Hippocampal formation (tissue), 2 donors: ENCODE measurements at places on chromosomes 6 and 20.

DNA sequence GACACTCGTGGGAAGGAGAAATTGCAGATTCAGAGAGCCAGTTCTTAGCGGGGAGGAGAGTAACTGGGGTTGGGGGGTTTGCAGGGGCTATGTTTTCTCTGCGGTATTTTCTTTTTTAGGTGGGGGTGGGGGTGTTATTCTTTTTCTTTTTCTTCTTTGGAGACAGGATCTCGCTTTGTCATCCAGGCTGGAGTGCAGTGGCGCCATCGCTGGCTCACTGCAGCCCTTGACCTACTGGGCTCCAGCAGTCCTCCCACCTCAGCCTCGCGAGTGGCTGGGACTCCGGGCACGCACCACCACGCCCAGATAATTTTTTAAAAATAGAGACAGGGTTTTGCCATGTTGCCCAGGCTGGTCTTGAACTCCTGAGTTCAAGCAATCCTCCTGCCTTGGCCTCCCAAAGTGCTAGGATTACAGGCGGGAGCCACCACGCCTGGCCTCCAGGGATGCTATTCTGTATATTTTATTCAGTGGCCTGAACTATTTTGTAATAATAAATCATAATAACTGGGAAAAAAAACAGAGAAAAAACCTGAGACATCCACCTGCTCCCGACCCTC is 57.3 kb downstream of the UBE2V1 start:
- no peak for DNase-seq

- no peak for DNase-seq
Observed at GRCh38 chr6:136647363-136647852, 97.2 kb upstream of the MAP7 start.

DNA sequence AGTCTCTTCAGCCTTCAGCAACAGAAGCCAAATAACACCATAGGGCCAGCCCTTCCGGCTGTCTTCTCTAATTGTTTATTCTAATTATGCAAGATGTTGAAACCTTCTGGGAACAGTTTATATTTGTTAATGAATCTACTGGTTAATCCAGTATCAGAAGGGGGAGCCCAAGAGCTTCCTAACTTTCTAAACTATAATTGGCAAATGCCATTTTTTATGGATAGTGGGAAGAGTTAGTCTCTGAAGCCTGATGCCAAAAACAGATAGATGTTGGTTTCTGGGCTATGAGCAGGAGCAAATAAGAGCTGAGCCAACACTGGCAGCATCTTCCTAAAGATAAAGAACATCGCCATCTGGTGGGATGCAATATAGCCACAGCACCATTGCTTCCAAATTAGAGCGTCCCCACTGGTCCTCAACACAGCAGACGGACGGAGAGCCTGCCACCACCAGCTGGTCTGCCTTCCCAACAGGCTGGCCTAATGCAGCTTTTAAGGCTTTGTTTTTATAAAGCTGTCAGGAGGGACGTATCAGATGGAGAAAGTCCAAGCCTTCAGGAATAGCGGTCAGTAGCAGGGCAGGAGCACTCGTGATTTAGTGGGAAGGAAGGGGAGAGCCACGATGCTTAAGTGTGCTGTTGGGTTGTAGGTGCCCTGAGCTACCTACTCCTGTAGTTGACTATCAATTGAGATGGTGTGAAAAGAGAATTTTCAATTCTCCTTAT is 118.8 kb downstream of the RALGAPA2 start:
- peak; percentile 70 for DNase-seq

DNA sequence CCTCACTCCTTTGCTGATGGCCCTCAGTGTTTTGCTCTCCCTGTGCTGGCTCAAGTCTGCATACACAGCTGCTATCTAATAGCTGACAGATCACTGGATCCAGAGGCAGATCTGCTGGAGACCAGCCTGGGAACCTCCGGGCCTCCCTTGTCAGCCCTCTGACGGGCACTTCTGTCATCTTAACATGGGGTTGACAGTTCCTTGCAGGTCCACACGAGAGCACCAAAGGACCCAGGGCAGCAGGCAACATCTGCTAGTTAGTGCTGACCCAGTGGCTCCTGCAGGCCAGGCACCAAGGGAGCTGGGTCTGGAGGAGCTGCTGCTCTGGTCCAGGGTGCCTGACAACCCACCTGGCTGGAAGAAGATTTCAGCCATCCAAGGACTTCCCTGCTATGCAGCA is 208.1 kb downstream of the UST start:
- no peak for DNase-seq

- DNase-seq: no peak
Observed at GRCh38 chr6:169689287-169689686, 12.5 kb downstream of the WDR27 start.

DNA sequence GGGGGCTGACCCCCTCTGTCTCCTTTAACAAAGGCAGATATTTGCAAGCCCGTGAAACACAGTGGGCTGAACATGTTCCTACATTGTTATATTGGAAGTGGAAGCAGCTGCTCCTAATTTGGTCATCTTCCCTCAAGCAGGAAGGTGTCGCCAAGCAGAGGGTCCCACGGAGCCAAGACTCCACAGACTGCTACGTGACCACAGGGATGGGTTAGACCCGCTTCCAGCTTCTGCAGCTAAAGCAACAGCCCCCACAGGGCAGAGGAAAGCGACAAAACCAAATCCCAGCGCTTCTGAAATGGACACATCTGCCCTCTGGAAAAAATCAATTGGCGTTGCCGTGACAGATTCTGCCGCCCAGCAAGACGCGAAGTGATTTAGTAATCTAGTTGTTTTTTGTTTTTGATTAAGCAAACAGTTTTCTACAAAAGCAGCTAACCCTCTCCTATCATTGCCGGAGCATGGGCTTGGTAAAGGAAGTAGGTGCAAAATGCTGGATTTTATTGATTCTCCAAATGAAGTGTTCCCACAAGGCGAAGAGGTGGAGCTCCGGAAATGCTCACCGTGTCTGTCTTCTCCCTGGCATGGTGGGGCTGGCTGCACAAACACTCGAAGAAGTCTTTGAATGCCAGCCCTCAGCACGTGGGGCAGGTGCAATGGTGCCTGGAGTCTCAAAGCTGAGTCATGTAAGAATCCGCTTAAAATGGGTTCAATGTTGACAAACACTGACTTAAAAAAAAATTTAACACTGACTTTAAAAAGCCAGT is 79.4 kb upstream of the FRMD1 start:
- no peak for DNase-seq

GRCh38 chr6:107547451-107547840 is 57.5 kb downstream of the SOBP start:
- no peak for DNase-seq

- peak; percentile 12 for DNase-seq
Observed at GRCh38 chr6:37059344-37060194, 54.1 kb downstream of the FGD2 start.

GRCh38 chr20:51680067-51680749 is 88.0 kb downstream of the ATP9A start:
- DNase-seq: no peak

DNA sequence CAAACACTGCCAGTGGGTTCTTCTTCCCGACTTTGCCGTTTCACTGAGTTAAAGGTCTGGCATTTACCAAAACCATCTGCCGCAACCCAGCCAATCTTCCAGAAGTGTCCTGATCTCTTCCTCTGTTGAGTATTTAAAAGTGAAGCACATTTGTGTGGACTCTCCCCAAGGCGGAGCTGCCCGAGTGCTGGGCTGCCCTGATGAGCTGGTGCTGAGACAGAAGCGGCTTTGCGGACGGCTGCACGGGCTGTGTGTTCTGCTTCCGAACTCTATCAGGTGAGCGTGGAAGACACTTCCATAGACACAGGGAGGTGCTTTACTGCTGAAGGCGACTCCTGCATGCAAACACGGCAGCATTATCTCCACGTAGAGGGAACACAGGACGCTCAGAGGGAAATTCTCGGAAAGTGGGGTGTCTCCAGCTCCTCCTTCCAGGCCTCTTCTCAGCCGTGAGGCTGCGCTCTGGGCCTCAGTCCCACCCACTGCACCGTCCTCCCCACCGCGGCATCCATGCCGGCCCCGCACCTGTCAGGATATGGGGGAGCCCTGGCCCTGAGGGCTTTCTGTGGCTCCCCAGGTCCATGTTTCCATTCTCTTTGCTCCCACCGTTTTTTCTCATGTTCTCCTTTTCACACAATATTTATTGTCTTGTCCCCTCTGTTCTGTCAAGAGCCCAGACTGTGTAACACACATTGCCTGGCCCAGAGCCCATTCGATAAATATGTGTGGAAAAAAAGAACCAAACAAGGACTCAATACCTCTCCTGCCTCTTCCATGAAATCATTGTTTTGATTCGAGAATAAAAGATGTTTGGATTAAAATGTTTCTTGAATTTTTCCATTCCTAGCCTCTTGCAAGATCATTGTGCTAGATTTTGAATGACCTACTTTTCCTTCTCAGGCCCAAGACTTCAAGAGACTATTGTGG is 205.1 kb downstream of the DLL1 start:
- no peak for DNase-seq

GRCh38 chr20:39398656-39399055 is 436.5 kb downstream of the DHX35 start:
- DNase-seq: no peak

GRCh38 chr6:104704191-104704590 is 155.5 kb downstream of the HACE1 start:
- DNase-seq: no peak

DNA sequence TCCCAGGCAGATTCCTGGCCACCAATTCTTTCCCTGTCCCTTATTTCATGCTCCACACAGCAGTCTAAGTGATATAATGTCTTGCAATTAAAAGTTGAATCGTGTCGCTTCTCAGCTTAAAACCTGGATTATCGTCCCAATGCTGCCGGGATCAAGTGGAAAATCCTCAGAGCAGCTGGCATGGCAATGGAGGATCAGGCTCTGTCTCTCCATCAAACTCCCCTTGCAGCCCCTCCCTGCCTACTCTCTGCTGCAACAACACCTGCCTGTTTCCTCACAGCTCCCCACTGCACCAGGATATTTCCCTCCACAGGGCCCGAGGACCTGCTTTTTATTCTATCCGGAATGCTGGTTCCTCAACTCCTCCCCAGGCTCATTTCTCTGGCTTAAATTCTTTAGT is 277.1 kb downstream of the SYNE1 start:
- no peak for DNase-seq

GRCh38 chr6:93675856-93676417 is 256.6 kb upstream of the EPHA7 start:
- no peak for DNase-seq

- DNase-seq: no peak
Observed at GRCh38 chr6:28802417-28803336, 121.1 kb downstream of the TRIM27 start.

DNA sequence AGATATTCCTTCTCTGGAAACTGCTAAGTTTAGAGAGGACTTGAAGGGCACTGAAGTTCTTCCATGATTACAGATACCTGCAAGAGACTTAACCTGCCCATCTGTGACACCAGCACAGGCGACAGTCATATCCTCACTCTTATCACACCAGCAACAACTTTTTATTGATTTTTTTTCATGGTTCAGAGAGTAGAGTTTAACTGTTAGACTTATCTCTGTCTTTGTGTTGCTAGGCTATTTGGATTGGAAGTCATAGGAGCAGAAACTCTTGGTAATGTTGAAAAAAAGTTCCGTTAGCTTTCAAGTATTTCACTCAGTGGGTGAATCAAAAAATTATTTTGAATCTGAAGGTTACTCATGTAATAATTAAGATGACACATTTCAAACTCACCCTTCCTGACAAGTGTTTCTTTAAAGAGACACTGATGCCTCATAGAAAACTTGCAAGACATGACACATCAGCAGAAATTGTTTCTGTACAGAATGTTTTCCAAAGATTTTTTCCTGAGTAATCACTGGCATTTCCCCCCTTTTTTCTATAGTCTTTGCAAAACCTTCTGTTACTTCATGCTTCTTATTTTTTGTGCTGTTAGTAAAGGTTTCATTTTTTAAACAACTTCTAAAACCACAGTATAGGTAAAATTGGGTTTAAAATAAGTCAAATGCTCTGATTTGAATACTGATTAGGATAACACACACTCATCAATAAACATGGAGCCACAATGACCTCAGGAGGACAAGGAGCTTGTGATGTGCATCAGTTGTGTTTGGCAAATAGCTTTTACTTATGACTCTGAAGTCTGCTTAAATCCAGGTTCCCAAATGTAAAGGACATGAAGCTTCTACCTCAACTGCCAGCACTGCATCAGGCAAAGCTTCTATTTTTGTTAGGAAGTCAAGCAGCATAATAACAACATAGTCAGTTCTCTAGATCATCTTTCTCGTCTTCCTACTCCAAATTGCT is 252.9 kb upstream of the MAN1A1 start:
- DNase-seq: no peak

- no peak for DNase-seq
Observed at GRCh38 chr6:154478021-154478700, 32.3 kb downstream of the CNKSR3 start.

GRCh38 chr20:57760698-57761412 is 51.0 kb upstream of the PMEPA1 start:
- no peak for DNase-seq

DNA sequence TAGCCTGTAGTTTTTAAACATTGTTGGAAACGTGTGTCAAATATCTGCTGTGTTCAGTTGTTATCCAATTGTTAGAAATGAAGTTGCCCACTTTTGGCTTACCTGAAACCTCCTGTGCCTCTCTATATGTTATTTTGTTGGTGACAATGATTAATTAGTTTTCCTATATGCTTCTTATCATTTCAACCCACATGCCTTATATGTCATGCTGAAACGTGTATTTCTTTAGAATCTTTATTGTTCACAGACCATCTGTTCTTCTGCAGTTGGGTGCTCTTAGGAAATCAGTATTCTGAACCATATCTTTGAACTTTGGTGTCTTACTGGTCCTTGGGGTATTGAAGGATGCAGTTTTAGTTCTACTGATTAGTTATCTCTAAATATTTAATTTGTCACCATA is 91.2 kb upstream of the SCGN start:
- DNase-seq: no peak

- no peak for DNase-seq
Observed at GRCh38 chr6:110881546-110882273, 7.1 kb downstream of the AMD1 start.

DNA sequence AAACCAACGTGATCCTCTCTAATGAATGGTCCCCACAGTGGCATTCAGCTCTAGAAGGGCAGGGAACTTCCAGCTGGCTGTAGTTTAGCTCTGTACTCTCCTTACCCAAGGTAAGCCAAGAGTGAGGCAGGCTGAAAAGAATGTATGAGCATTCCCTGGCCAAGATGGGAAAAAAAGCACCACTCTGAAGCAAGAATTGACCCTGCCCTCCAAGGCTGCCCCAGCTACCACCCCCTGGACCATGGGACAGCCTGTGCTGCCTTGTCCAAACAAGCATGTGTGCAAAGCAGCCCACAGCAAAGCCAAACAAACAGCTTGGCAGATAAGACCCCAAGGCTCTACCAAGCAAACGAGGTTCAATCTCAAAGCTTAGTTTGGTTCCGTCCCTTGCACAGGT is 73.9 kb downstream of the GFOD1 start:
- no peak for DNase-seq
